MG63 (cell line): ENCODE measurements at places on chromosomes 5 and 9. TPM values are rescaled to one million over a fixed set of nuclear protein-coding genes. Genes with fewer than 3 reads are reported as not detected.

Gene PCDHB8
- not detected in 2 replicates for total RNA-seq

Gene CCNI2
- 0.27 TPM in 1 of 2 replicates, not detected in the other for total RNA-seq

Gene GGTA1
- 4.6 and 6.2 TPM in 2 replicates for total RNA-seq

Gene CDX1
- total RNA-seq = 0.07 TPM in 1 of 2 replicates, not detected in the other

Gene PRRC1
- 26.8 and 40.3 TPM in 2 replicates for total RNA-seq

Gene INSL6
- not detected in 2 replicates for total RNA-seq

Gene TMEM252
- total RNA-seq = not detected in 2 replicates

Gene FGF10
- not detected in 2 replicates for total RNA-seq

Gene MARVELD2
- total RNA-seq = not detected in 2 replicates

Gene CCL27
- total RNA-seq = not detected in 2 replicates

Gene ENHO
- total RNA-seq = 0.20 TPM in 1 of 2 replicates, not detected in the other

Gene ANKRD34B
- total RNA-seq = not detected in 2 replicates

Gene OBP2A
- not detected in 2 replicates for total RNA-seq

Gene FOXD4L5
- total RNA-seq = not detected in 2 replicates

Gene SLC36A2
- not detected in 2 replicates for total RNA-seq

Gene IL13
- total RNA-seq = not detected in 2 replicates
